ENCODE measurements at places on chromosomes 1 and 21.
A peak's percentile ranks its signal among the peaks of the same experiment; 100 is the strongest.

- no peak for DNase-seq
Observed at GRCh38 chr1:230851291-230851691, 17.0 kb downstream of the C1orf198 start.

GRCh38 chr1:98119796-98120195 lies 199.0 kb upstream of the DPYD start:
- no peak for DNase-seq

DNA sequence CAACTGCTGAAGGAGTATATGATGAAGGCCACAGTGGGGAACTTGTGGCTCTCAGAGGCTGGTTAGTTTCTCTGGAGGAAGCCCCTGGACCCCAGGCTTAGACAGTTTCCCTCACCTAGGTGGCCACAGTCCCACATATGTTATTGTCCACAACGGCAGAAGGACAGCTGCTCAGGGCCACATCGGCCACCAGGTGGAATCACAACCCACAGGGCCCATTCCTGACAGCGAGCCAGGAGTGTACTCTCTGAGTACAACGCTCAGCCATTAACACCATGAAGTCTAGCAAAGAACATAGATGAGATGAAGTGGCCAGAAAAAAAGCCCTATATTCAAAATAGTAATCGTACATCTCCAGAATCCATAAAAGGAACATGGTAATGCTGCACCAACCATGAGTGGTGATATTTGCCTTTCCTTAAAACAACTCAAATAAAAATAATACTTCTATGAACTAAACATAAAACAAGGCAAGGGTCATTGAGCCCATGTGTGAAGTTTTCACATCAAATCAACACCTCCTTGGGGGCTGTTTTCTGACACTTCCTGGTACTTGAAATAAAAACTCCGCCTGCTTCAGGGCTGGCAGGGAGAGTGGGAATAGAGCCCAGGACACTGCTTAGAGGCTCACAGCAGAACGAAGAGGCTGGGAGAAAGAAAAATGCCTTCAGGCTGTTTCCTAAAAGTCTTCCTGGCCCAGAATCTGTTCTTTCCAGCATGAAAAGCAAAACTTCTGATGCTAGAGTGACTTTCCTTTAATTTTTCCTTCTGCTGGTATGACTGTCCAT lies 383.3 kb downstream of the HHAT start:
- DNase-seq: no peak

DNA sequence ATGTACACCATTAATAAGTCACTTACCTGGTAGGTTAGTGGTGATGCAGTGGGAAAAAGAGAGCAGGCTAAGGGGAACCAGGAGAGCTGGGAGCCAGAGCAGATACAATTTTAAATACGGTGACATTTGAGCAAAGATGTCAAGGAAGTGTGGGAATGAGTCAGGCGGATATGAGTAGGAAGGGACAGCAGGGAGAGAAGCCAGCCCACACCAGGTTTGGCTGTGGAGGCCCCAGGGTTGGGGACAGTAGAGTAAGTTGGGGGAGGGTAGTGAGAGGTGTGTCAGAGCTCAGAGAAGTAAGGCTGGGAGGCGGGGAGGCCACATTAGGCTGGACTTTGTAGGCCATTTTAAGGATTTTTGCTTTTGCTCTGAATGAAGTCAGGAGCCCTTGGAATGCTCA lies 482.0 kb downstream of the DISC1 start:
- DNase-seq: no peak

GRCh38 chr1:57111175-57111574 lies 145.4 kb upstream of the C8B start:
- no peak for DNase-seq

GRCh38 chr1:8422510-8423268 lies 104.8 kb downstream of the SLC45A1 start:
- DNase-seq: peak; percentile 48

- DNase-seq: no peak
Observed at GRCh38 chr1:34915521-34915920, 13.9 kb downstream of the DLGAP3 start.

GRCh38 chr1:210764536-210764935 lies 369.4 kb downstream of the KCNH1 start:
- DNase-seq: no peak

GRCh38 chr1:171969813-171970212 lies 128.5 kb downstream of the DNM3 start:
- no peak for DNase-seq

GRCh38 chr1:42168763-42169162 lies 4.2 kb upstream of the GUCA2A start:
- DNase-seq: no peak

GRCh38 chr1:155474146-155474545 lies 88.5 kb downstream of the ASH1L start:
- DNase-seq: no peak

GRCh38 chr1:184895086-184895485 lies 79.2 kb downstream of the NIBAN1 start:
- no peak for DNase-seq

- no peak for DNase-seq
Observed at GRCh38 chr1:213761845-213762407, 225.8 kb upstream of the PROX1 start.

DNA sequence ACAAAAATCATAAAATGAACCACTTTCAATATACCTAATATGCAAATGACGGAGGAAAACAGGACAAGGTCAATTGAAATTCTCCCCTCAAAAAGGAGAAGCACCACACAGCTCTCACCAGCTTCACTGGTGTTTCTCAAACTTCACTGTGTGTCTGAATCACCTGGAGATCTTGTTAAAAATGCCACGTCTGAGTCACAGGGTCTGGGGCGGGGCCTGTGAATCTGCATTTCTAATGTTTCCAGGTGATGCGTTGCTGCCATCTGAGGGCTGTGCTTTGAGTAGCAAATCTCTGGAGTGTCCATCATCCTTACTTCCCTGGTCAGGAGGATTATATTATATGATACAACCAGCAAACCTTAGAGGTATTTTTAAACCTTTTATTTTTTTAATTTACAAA lies 9.0 kb downstream of the CLDN19 start:
- no peak for DNase-seq

DNA sequence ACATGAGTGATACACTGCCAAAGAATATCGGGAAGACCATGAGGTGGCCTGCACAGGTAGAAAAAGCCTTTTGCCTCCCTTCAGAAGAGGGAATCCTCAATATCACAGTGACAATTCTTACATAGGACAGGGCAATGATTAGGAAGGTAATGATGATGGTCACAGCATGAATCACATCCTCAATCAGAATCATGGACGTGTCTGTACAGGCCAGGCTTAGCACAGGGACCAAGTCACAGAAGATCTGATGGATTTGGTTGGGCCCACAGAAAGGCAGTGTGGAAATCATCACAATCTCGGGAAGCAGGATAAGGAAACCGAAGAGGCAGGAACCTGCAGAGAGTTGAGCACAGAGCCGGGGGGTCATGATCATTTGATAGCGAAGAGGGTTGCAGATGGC lies 3.2 kb downstream of the OR6K3 start:
- DNase-seq: no peak

DNA sequence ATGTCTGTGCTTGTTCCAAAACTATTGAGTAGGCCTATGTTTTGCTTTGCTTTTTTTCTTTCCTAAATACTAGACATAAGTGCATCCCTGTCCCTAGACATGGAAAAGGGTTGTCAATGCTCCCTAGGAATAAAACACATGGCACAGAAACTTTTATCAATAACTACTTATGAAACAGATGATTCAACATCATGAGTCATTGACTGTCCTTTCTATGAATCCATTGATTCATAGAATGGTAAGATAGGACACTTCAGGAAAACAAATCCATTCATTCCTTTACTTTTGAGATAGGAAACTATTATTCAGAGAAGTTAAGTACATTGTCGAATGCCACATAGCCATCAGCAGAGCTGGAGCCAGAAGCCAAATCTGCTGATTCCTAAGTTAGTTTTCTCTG lies 147.5 kb downstream of the TSEN15 start:
- no peak for DNase-seq

- no peak for DNase-seq
Observed at GRCh38 chr1:97920276-97920831, 480 bp downstream of the DPYD start.

GRCh38 chr1:198606020-198606438 lies 32.8 kb upstream of the PTPRC start:
- DNase-seq: no peak

GRCh38 chr21:39869141-39869818 lies 2.0 kb downstream of the PCP4 start:
- DNase-seq: no peak

DNA sequence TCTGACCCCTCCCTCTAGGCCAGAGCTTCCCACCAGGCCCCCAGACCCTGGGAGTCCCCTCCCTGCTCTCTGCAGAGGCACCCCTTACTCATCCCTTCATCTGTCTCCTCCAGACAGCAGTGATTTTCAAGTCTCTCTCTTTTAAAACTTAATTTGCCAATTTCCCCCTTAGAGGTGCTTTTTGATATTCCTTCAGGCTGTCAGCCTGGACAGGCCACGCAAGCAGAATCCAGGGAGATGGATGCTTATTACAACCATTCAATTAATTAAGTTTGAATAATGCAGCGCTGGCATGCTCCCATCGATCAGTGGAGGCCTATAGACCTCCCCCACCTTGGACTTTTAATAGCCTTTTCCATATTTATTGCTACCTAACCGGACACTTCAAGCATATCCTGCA lies 6.2 kb downstream of the CAMK2N1 start:
- no peak for DNase-seq

DNA sequence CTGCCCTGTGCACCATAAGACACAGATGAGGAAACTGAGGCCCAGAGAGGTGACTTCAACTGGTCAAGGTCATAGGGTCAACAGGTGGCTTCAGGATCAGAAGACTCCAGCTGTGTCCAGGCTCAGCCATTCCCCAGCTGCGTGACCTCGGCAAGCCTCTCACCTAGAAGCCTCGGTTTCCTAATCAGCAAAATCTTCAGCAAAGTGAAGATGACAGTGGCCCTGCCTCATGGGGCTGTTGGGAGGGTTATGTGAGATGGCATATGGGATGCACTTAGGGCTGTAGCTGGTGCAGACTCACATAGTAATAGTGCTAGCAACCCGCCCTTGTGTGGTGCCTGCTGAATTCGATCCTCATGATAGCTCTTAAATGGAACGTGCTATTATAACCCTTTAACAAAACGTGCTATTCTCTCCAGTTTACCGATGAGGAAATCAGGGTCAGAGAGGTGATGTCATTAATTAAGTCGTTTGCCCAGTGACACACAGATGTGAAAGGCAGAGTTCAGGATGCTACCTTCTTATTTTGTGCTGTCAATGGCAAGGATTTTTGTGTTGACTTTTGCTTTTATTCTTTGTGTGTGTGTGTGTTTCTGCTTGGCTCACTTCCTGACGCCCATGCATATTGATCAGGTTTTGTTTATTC lies 472.9 kb downstream of the MATN1 start:
- no peak for DNase-seq

- no peak for DNase-seq
Observed at GRCh38 chr1:75220072-75220471, 85.9 kb downstream of the LHX8 start.

DNA sequence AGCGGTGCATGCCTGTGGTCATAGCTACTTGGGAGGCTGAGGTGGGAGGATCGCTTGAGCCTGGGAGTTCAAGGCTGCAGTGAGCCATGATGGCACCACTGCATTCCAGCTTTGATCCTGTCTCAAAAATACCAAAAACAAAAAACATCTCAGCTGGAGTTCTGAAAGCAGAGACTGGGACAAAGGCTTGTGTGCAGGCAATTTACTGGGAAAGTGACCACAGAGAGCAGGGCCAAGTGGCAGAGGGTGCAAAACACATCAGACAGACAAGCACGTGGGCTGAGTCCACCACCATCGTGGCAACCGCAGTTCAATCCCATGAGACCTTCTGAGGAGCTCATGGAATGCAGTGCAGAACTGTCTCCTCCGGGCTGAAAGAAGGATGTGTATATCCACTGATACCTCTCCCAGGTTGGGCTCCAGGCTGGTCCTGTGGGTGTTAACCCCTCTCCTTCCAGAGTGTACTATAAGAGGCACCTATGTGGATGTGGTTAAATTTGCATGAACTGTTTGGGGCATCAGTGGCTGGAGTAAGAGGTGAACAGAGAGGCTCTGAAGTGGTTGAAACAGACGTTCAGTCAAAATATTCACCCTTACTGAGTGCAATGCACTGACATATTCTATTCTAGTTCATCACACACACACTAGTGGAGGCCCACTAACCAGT lies 10.8 kb downstream of the PIGP start:
- no peak for DNase-seq

- DNase-seq: no peak
Observed at GRCh38 chr1:40903106-40903505, 40.9 kb upstream of the CITED4 start.

- DNase-seq: no peak
Observed at GRCh38 chr1:47996060-47996405, 1.2 kb downstream of the TRABD2B start.

DNA sequence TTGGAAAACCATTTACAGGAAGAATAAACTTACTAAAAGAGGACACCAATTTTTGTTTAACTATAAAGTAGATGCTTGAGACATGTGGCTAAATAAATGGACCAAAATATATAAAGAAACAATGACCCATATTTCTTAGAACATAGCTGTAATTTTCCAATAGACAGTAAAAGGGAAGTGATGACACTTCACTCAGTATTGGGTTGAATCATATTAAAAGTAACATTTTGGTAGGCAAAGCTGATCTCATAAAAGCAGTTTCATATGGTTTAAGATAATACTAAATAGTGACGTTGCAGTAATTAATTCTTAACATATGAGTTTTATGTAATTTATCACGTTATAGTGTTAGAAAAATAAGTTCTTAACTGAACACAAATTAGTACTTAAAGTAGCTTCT lies 308.9 kb upstream of the RUNX1 start:
- no peak for DNase-seq

GRCh38 chr1:59089036-59089798 lies 207.7 kb upstream of the FGGY start:
- DNase-seq: no peak

DNA sequence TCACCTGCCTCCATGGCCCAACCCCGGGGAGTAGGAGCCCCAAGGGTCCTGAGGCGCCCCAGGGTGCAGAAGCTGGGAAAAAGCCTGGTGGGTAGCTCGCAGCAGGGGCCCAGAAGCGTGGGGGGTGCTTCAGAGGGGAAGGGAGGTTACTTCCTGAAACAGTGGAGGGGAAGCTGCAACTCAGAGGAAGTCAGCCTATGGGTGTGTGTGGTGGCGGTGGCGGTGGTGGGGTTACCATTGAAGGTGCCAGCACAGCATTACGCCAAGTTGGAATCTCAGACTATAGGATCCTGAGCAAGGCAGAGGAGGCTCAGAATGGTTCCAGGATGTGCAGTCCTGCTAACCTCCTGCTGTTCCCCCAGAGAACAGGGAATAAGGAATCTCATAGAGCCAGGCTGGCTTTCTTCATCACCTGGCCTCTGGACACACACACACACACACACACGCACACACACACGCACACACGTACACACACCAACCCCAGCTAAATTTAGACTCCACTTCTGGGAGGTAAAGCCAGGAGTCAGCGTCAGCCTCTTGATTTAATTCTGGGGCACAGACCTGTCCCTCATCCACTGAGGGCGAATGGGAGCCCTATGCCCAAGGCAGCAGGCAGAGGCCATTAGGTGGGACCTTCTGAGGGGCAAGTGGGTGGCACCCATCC lies 1.3 kb downstream of the DENND4B start:
- DNase-seq: peak; percentile 59

All from ovary (tissue), 10 donors.